ENCODE measurements at places on chromosomes 4 and X.

DNA sequence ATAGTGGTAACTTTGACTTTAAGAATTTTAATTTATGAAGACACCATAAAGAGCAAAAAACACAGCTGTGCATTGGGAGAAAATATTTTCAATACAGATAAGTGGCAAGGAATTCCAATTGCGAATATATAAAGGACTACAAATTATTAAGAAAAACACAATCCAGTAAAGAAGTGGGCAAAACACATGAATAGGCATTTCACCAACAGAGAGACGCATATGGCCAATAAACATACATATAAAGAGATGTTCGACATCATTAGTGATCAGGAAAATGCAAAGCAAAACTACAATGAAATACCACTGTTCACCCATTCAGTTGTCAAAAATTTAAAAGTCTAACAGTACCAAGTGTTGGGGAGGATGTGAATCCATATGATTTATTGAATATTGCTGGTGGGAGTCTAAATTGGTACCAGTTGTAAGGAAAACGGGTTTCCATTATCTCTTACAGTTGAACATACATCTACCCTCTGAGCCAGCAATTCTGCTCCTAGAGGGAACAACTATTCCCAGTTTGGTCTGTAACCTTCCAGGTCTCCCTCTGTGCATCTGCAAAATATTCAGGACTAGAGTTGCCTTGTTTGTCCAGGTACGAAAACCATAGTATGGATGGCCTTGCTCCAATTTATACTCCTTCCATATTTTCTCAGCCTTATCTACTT, 1.7 kb upstream of the MPP1 start:
- no peak for DNase-seq

- DNase-seq: no peak
Observed at GRCh38 chrX:21698272-21698671, 40.1 kb upstream of the KLHL34 start.

DNA sequence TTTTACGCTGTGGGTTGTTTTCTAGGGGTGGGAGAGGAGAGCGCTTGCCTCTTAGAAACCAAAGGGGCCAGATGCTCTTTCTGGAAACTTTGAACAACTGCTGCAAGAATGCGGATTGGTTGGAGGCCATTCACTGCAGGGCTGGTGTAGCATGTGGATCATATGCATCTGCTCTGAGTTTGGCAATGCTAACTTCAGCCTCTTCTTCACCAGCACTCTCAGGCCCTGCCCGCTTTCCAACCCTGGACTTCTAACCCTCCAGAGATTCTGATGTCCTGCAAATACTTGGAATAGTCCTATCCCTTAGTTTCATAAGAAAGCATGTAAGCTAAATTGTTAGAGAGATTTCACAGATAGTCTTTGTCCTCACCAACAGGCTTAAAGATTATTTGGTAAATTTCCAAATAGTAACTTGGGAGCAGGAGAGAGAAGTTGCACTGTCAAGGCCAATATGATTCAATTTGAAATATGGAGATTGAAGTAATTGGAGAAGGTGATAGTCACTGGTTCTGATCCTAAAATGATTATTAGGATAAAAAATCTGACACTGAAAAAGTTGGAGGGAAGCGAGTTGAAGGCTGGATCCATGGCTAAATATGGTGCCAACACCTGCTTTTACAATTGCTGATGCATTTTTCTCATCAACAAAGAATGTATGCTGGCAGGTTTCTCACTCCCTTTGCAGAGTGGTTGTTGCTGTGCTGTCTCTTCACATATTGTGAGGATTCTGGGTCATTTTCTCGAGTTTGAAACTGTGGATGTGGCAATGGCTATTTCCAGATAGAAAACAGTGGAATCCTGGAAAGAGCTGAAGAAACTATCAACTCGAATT, 210.4 kb downstream of the PTTG2 start:
- DNase-seq: no peak

GRCh38 chr4:12458621-12459020, 1025.5 kb downstream of the RAB28 start:
- no peak for DNase-seq

DNA sequence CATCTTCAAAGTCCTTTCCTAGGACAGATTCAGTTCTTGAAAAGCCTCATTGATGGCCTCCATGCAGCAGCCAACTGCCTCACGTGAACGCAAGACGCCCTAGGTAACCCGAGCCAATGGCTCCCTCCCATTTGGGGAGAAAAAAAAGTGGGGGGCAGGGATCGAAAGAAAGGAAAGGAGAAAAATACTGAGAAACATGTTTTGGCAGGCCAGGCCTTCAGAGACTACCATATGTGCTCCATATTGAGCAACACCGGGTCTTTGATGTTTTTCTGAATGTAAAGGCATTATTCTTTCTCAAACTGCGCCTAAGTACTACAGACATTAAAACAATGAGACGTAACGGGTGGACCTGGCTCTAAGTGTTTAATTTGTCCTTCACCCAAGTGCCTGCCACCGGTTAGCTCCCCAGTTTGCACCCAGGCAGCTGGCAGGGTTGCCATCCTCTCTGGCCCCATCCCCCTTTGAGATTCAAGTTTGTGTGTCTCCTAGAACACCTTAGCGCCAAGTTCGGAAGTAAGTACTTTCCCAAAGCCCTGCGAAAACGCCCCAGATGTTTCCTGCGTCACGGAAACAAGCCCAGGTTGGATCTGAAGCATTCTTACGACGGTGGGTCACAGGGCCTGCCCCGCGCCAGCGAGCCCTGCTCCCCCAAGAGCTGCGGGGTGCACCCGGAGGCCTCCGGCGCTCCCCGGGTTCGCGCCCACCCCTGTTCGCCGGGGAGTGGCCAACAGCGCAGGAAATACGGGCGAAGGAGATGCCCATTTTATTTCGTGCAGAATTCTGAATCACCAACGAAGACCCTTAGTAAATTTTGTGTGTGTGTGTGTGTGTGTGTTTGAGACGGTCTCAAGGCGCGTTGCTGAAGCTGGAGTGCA, 30.1 kb downstream of the HAND2 start:
- no peak for DNase-seq

GRCh38 chr4:148097801-148098200, 344.4 kb downstream of the NR3C2 start:
- DNase-seq: no peak

DNA sequence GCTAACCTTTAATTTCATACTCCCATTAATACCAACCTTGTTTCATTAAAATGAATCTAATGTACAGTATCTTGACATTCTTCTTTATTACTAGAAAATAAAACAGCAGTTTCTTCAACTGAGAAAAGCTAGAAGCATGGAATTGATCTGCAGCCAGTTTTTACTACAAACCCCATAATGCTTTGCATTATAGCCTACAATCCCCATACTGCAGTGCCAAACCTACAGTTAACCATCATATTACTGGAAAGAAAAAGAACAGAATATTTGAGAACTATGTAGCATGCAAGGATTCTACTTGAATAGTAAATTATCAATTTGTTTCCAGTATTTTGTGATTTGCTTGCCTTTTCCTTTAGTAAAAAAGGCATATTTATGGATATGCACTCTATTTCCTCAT, 3.2 kb upstream of the IL1RAPL1 start:
- DNase-seq: no peak

- DNase-seq: no peak
Observed at GRCh38 chr4:31979988-31980387, 1259.8 kb downstream of the PCDH7 start.

- no peak for DNase-seq
Observed at GRCh38 chr4:152462695-152463094, 73.2 kb downstream of the FBXW7 start.

DNA sequence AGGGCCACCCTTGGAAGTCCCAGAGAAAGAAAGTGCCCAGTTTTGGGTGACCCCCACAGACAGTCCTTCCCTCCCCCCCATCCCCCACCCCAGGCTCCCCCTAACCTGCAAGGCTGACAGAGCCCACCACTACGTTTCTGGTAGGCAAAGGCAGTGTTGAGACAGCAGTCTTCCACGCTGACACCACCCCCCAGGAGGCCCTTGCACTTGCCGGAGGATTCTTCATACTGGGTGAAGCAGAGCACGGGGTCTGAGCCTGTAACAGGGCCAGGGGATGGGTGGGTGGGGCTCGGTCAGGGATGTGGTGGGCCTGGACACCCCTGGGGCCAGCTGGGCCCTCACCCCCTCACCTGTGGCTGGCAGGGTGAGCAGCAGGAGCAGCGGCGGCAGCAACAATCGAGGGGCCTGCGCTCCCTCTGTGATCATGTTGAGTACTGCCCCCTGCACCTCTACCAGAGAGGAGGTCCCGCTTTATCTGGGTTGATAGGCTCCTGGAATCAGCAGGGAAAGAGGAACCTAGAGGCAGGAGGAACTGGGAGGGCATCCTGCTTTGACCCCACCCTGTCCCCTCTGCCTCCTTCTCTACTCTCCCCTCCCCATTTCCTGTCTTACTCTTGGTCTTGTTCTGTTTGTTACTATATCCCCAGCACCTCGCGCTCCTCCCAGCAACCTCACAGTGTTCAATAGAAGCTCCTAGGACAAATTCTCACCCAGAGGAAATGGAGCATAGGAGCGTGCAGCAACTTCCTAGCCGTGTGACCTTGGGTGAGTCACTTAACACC, at the start of gene CFP:
Gene CFP, minus strand, starts transcription at position 512 of the 782 bp plus-strand sequence. Its CDS starts 86 bp downstream, at position 426.
- DNase-seq: no peak

- DNase-seq: no peak
Observed at GRCh38 chr4:121177246-121178137, 13.4 kb upstream of the TNIP3 start.

DNA sequence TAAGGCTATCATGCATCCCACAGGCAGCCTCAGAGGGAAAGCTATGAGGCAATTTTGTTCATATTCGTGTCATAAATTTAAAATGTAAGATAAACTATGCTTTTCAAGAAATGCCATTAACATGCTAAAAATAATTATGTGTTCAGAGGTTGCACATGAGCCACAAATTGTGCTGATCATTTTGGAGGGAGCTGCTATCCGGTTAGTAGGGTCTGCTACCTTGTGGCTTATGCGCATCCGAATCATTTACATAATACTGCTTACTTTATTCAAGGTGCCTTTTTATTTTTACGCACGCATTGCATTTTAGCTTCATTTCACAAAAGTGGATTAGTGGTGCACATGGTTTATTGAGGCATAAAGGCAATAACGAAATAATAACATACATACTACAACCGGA, 76.4 kb upstream of the WWC2 start:
- no peak for DNase-seq

- no peak for DNase-seq
Observed at GRCh38 chr4:161376275-161376674, 787.5 kb downstream of the FSTL5 start.

- no peak for DNase-seq
Observed at GRCh38 chr4:770022-770421, 55.9 kb downstream of the CPLX1 start.

DNA sequence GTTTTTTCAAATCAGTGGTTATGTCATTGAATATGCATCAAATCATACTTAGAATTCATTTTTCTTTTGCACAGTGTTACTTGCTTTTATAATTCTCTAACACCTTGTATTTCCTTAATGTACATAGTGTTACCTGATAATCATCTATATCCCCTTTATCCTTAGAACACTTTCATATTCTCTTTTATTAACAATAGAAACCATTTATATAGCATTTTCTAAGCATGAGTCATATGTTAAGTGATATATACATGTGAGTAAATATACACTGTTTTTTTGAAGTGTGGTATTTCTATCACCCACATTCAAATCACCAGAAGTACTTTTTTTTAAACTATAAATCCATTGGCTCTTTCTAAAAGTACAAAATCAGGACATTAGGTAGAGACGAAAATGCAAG, 15.3 kb downstream of the EPHA5 start:
- no peak for DNase-seq

GRCh38 chr4:19309378-19309777, 942.3 kb upstream of the SLIT2 start:
- DNase-seq: no peak

DNA sequence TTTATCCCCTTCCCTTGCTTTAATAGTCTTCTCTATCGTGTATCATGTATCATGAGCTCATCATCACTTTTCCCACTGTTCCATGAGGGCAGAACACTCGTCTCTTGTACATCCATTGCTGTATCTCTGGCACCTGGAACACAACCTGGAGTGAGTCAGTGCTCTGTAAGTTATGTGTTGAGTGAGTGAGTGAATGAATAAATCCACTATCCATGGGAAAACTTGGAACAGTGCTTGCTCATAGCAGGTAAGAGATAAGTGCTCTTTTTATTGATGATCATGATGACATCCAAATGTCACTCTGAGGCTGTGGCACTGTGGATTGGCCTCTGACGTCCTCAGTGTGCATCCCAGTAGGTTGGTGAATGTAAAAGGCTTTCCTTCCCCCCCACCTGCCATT, 4.3 kb downstream of the FGFBP1 start:
- DNase-seq: no peak

GRCh38 chrX:19707246-19707871, 180.0 kb downstream of the SH3KBP1 start:
- no peak for DNase-seq

DNA sequence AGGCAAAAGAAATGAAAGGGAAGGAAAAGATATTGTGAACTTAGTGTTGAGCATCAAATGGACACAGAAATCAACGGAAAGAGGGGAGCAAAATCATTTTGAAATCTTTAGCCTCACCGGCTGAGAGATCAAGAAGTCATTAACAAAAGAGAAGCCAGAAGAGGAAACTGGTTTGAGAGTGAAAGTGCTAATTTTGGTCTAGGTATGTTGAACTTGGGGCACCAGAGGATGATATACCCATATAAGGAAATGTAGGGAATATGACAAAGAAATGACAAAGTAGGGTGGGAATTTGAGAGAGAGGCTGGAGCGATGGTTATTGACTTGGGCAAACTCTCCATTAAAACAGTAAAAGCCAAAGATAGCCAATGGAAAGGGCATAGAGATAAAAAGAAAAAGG, 183.4 kb upstream of the ATOH1 start:
- no peak for DNase-seq

- DNase-seq: no peak
Observed at GRCh38 chr4:94135701-94136100, 72.0 kb upstream of the SMARCAD1 start.

DNA sequence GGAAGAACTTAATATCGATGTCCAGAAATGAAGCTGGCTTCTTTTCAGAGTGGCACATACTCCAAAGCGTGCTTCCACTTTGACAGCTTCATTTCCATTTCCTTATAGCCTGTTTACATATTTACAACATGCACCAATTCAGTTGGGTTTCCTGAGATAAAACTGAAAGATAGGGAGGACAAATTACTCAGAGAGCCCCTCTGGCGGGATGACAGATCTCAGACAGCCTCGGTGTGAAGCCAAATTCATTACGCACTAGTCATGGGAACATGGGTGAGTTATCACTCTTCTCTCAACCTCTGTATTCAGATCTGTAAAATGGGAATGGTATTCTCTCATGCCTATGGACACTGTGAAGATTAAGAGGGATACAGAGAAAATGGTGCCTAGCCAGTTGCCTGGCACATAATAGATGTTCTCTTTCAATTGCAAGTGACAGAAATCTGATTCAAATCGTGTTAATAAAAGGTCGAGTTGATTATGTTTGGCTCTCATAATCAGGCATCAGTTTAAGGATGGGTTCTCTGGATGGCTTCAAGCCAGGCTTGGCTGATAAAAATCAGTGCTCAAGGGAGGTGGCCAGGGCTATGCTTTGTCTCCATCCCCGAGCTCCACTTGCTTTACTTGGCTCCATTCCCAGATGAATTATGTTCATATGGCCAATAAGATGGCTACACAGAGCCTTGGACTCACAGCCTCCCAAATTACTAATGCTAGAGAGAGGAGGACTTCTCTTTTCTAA, 132.2 kb upstream of the C1QTNF7 start:
- DNase-seq: no peak

GRCh38 chr4:134027931-134028330, 173.7 kb downstream of the PABPC4L start:
- DNase-seq: no peak

GRCh38 chrX:46433892-46434291, 111.3 kb downstream of the ZNF674 start:
- no peak for DNase-seq

- DNase-seq: no peak
Observed at GRCh38 chr4:107034996-107035818, 906 bp downstream of the DKK2 start.

GRCh38 chr4:117515921-117516320, 430.5 kb upstream of the TRAM1L1 start:
- no peak for DNase-seq

All from effector CD8-positive, alpha-beta T cell (primary cell).